ENCODE measurements at places on chromosomes 7 and 10. TPM values are rescaled to one million over a fixed set of nuclear protein-coding genes. Genes with fewer than 3 reads are reported as not detected.

CDK5 gene
- 26.1 TPM for polyA plus RNA-seq

PBLD gene
- 0.34 TPM for polyA plus RNA-seq

TLX1 gene
- not detected for polyA plus RNA-seq

TRIL gene
- polyA plus RNA-seq = 0.01 TPM

ZNF746 gene
- 9.4 TPM for polyA plus RNA-seq

DNA sequence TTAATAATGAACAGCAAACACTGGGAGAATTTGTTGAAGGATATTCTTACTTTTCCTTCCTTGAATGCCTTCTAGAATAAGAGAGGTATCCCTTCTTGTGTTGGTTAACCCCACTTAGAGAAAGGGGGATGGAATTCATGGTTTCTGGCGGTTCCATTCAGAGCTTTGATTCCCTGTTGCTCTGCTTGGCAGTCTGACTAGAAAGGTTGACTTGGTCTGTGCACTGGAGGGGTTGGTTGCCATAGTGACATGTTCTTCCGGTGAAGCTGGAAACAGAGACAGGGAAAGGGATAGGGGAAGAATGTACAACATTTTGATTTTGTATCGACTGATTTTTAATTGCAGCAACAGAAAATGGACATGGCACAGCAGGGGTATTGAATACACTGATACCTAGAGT lies 2.5 kb downstream of the TMEM178B start:
- DNase-seq = no peak

DNA sequence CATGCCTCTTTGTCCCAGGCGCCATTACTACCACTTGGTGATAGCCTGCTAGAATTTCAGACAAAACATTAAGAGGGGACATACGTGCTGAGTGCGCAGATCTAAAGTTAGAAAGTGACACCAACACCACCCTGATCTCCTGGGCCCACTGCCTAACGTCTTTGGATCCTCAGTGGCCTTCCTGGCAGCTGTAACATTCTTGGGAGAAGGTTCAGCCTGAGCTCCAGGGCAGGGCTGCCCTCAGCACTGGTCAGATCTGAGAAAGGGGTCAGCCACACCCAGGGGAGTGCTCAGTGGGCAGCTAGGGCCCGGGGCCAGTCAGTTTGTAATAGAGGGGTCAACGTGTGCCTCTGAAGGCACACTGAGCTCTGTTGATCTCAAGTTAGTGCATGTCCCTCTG lies 48.4 kb downstream of the ZCCHC24 start:
- DNase-seq = no peak
